NCI-H2107 (cell line): ENCODE measurements at places on chromosomes 5 and 9.

DNA sequence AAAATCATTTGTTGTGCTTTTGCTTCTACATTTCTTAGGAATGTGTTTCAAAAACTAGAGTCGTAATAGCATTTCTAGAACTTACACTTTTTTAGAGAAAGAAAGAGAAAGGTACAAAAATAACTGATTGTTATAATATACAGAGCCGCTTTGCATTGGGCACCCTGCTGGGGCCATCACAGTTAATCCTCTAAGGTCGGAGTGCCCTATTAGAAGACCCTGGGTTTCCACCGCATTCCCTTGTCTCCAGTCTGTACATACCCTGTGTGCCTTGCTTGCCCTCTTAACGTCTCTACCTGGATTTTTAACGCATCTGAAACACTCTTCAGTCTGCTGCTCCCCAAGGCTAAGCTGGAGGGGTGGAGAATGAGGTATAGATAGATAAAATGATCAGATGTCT is 1.3 kb downstream of the MARVELD2 start:
- no peak for DNase-seq

- no peak for DNase-seq
Observed at GRCh38 chr9:111066468-111066867, 28.2 kb upstream of the LPAR1 start.

- no peak for DNase-seq
Observed at GRCh38 chr5:58717303-58718007, 134.6 kb downstream of the RAB3C start.

DNA sequence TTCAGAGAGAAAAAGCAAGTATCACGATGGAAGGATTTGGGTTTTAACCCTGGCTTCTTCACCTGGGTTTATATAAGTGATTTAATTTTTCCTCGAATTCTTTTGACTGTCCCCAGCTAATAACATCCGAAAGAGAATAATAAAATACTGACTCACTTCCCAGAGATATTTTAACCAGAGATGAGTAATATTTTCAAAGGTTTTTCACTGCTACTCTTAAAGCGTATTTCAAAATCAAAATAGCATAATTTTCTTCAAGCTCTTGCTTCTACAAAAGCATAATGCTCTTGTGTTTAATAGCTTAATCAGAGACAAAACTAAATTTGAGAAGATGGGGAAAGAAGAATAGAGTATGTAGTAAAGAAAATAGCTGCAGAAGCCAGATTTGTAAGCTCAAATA is 215.2 kb upstream of the PTGER4 start:
- DNase-seq, result no peak
